ENCODE measurements at places on chromosomes 1 and 21.
A peak's percentile ranks its signal among the peaks of the same experiment; 100 is the strongest.

DNA sequence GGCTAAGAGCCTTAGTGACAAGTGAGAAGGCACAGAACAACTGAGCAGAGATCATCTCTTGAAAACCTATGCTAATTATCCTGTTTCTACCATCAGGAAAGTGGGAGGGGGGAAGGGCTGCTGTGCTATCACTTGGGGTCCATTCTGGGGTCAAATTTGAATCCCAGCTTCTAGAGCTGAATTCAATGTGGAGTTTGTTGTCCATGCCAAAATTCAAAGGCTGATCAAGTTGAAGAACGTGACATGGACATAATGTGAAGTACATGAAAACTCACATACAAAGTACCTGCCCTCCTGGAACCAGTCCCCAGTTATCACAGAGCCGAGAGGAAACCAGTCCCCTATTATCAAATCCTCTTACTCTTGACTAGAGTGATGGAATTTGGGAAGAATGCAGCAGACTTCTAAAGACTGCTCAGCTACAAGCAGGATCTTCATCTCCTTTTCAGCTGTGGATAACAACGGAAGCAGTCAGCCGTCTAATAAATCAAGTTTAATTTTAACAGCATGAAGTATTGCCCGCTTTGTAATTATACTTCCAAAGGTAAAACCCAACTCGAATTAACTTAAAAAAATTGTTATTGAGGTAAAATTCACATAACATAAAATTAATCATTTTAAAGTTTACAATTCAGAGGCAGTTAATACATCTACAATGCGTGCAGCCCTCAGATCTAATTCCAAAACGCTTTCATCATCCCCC, 78.3 kb downstream of the SLC45A1 start:
- no peak for DNase-seq

GRCh38 chr21:42239556-42239955, 20.6 kb downstream of the ABCG1 start:
- DNase-seq, result no peak

DNA sequence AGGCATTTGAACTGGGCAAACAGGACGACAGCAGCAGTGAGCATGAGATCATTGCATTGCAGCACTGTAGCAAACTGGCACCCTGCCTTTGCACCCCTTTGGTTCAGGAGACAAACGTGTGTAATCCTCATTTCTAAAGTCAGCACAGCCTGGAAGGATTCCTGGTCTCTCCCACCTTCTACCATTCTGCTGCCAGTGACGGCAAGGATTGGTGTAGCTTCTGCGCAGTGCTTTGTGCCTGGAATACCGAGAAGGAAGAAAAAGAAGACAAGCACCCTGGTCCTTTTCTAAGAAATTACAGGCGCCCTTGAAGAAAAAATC, 805.3 kb downstream of the USP25 start:
- DNase-seq, result peak; percentile 80

- DNase-seq, result no peak
These were observed 1.1 kb upstream of the KCNE2 start for GRCh38 chr21:34362670-34363069.

GRCh38 chr1:182301026-182301436, 90.6 kb downstream of the GLUL start:
- DNase-seq, result no peak

GRCh38 chr21:44462834-44463200, 7.5 kb downstream of the LRRC3 start:
- no peak for DNase-seq

- peak; percentile 38 for DNase-seq
These were observed 70.3 kb downstream of the TNFSF18 start for GRCh38 chr1:172980456-172980855.

GRCh38 chr21:41831866-41832595, 47.1 kb downstream of the PRDM15 start:
- DNase-seq, result no peak

GRCh38 chr21:35216996-35217395, 167.9 kb upstream of the RUNX1 start:
- DNase-seq, result no peak

Measured in DMS53 (cell line).